CD4-positive, alpha-beta T cell (primary cell): ENCODE measurements at places on chromosomes 13 and 19.

DNA sequence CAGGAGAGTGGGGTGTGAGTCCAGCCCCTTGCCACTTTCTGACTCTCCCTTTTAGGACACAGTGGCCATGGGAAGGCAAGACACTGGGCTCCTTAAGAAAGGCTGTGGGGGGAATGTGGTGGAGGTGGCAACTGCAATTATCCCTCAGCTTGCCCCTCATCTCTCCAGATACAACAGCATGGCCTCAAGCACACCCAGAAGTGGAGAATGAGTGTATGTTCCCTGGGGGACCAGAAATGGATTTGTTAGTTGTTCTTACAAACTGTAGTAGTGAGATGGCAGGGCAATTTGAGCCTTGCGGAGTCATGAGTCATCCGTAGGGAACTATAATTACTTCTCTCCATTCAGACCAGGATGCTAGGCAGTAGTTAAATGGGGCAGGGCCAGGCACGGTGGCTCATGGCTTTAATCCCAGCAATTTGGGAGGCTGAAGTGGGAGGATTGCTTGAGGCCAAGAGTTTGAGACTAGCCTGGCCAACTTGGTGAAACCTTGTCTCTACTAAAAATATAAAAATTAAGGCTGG is 25.6 kb upstream of the CXCL17 start:
- DNase-seq: no peak

- no peak for DNase-seq
Measured at GRCh38 chr13:28498481-28499115, 3.7 kb upstream of the FLT1 start.

- DNase-seq: no peak
Measured at GRCh38 chr13:37134411-37135041, 29.1 kb upstream of the CSNK1A1L start.

- peak; percentile 92 for DNase-seq
Measured at GRCh38 chr19:13116282-13117175, at the start of gene TRMT1. Gene TRMT1, minus strand, starts transcription at chr19:13116740. Its CDS starts 341 bp downstream, at chr19:13116399.

DNA sequence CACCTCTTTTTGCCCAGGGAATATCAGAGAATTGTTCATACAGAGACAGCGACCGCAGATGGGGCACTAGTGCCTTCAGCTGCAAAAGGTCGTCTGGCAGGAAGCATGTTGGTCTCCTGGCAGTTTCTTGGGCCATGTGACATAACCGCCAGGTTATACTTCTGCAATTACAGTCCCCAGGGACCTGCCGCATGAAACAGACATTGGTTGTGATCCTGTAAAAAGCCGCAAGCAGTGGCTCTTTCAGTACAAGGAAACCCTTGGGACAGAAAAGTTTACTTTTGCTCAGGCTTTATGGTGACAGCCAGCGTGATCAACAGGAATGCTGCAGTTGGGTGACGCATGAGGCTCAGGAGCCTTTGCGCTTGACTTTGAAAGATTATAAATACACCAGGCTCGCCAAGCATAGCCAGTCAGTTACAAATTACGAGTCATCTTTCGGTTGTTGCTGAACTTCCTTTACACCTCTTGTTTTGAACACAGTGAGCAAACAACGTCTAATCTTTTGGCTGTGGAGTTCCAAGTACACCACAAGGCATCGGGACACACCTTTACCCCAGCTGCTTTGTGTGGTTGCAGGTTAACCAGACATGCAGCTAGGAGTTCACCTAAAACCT is 50.5 kb upstream of the UBE2L5 start:
- peak; percentile 60 for DNase-seq

DNA sequence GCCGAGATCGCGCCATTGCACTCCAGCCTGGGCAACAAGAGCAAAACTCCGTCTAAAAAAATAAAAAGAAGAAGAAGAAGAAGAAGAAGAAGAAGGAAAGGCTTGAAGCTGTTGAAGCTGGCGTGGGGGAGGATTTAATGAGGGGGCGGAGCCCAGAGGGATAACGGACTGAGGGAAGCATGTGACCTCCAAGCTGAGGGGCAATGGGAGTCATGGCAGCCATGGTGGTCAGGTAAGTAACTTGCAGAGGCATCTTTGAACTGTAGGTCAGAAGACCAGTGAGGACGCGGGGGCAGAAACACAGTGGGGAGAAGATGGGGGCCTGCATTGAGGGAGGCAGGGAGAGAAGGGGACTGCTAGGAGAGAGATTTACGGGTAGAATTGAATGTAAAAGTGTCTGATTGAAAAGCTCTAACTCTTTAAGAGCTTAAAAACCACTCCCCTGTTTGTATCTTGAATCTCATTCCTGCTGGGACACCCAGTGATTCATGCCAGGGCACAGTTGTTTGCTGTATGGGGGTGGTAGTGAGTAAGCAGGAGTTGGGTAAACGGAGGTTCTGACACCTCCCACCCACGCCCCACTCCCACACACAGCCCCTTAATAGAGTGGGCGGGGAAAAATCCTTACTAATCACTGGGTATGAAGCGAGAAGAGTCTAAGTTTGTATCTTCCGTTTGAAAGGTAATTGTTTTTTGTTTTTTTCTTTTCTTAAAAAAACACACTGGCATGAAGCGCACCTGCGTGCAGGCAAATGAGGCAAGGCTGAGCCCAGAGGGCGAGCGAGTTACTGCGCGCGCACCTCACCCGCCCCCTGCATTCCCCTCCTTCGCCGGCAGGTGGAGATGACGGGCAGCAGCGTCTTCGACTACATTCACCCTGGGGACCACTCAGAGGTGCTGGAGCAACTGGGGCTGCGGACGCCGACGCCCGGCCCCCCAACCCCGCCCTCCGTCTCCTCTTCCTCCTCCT is 13.0 kb downstream of the TMEM160 start:
- peak; percentile 95 for DNase-seq

DNA sequence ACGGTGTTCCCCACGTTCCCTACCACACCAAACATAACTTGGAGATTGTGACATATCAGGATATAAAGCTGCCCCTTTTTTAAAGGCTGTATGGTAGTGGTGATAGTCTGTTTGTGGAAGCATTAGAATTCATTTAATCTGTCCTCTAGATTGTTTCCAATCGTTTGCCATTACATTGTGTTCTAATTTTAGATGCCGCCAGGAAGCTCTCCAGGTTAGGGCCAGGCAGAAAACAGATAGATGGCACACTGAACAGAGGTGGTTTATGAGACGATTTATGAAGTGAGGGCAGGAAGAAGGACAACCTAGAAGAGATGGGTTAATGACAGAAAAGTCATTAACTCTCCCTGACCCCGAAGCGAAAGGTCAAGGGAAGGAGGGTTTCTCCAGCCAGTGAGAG is 30.0 kb downstream of the ARHGEF7 start:
- no peak for DNase-seq

DNA sequence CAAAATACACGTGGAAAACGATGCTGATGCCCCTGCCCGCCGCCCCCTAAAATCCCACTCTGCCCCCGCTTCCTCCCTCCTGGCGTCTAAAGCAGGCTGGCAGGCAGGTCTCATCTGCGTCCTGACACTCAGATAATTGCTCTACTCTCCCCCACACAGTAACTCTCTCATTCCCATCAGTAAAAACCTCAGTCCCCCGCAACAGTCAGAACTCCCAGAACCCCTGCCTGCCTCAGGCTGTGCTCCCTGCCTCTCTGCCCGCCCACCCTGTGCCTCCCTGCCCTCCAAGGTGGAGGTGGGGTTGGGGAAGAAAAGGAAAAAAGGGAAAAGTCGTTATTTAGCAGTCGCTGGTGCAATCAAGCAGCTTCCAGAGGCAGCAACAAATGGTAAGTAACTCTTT is 473.7 kb downstream of the EFNB2 start:
- no peak for DNase-seq

DNA sequence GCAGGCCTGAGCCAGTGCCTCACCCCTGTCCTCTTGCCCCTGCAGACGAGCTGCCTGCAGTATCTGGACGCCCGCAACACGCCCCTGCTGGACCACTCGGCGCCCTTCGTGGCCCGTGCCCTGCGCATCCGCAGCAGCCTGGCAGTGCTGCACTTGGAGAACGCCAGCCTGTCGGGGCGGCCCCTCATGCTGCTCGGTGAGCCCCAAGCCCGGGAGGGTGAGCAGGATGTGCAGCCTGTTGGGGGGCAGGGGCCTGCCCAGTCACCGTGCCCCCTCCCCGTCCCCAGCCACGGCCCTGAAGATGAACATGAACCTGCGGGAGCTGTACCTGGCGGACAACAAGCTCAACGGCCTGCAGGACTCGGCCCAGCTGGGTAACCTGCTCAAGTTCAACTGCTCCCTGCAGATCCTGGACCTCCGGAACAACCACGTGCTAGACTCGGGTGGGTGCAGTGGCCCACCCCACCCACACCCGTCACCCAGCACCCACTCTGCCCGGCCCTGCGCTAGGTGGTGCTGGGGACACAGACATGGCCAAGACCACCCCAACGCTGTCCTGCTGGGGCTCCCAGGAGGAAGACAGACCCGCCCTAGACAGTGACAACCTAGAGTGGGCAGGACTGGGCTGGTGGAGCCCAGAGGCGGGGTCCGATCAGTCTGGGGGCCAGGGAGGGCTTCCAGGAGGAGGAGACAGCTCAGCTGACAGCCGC is 18.6 kb downstream of the NKPD1 start:
- DNase-seq: no peak

GRCh38 chr13:84654654-84655275 is 772.5 kb upstream of the SLITRK1 start:
- DNase-seq: no peak

DNA sequence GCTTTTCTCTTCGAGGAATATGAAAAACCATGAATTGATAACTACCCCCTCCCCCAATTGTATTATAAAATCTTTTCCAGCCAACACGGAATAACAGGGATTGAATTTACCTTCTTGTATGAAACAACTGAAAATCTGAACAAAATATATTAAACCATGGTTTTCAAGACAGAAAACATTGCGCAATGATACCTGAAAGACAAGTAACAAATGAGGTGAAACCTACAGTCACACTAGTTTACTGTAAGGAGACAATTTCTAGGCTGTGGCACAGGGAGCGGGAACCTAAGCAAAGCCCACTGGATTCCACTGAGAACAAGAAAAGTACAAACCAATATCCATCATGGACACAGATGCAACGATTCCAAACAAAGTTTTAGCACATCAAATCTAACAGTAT is 53.4 kb downstream of the ZNF283 start:
- no peak for DNase-seq

- DNase-seq: no peak
Measured at GRCh38 chr13:19713186-19713965, 69.4 kb downstream of the PSPC1 start.

GRCh38 chr13:72617951-72618350 is 109.5 kb downstream of the MZT1 start:
- no peak for DNase-seq

- no peak for DNase-seq
Measured at GRCh38 chr19:32201636-32202051, 143.8 kb upstream of the ZNF507 start.

DNA sequence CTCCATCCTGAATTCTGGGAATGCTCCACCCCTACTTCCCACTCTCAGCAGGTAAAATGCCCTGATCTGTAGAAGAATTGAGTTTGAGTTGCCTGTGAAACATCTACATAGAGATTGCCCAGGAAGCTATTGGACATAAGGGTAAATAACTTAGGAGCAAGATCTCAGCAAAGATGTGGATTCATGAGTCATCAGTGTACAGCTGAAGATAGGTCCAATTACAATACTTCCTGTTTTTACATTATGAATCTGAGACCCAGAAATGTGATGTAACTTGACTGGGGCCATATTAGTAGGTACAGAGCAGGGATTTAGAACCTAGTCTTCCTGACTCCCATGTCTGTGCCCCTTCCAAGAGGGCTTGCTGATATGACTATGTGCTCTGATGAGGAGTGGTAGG is 79.4 kb upstream of the FNDC3A start:
- no peak for DNase-seq

DNA sequence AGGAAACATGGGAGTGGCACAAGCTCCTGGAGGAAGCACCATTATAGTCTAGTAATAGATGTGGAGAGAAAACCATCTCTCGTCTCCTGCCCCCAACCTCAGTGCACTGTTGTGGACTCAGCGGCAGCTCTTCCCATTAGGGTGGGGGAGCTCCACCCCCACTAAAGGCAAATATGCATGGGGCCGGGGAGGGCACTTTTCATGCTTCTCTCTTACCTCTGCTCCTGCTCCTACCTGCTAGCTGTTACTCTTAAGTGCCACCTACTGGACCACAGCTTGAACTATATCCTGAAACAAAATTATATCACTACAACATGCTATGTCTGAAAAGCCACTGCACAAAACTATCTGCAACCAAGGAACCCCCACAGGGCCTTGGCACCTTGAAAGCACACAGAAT is 112.6 kb upstream of the DACH1 start:
- DNase-seq: no peak

- DNase-seq: peak; percentile 46
Measured at GRCh38 chr13:98839856-98840769, 87.6 kb upstream of the SLC15A1 start.

DNA sequence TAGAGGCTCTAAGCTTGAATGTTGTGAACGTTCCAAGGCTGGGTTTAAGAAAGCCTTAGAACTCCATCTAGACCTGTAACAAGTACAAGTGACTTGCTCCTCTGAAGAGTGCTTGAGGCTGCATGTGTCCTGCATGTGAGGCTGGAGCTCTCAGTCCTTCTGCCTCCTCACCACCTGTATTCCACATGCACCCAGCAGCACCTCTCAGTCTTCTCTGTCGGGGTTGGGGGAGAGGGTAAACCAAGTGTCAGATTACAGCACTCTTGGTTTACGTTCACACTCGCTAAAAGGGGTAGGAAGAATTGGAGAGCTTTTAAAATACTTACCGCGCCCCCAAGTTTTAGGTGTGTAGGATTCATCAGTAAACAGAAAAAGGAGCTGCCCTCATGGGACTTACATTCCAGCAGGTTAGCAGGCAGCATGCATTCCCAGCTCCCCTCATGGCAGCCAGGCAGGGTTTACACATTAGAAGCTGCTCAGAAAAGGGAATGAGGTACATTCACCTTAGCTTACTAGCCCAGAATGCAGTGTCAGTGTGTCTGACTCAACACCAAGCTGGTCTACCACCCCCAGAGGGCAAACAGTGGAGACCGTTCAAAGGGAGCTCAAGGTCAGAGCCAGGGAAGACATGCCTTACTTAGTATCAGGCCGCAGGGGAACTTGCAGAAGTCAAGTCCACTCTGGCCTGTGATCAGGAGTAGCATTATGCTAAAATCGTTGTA is 248.1 kb downstream of the PCCA start:
- no peak for DNase-seq

DNA sequence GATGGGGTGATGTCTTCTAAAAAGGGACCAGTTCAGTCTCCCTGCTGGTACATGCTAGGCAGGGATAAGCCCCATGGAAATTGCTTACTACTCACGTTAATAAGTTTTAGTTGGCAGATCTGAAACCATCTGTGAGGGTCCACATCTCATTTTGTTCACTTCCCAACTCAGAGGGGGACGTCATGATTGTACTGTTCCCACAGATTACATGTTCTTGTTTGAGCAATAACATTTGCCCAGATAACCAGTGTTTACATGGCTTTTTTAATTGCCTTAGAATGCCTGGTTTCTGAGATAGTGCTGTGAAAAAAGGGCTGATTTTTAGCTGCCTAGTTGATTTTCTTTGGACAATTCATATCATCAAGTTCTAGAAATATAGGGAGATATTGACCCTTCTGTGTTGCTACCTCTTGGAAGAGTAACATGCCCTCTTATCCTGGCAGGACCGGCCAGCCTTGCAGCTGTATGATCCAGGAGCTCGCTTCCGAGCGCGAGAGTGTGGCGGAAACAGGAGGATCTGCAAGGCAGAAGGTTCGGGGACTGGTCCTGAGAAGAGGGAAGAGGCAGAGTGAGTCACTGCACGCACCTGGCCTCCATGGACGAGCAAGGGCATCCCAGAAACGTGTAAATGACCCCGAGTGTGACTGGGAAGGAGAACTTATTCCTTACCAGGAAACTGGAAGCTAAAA is 9.8 kb upstream of the CHAMP1 start:
- DNase-seq: no peak

- no peak for DNase-seq
Measured at GRCh38 chr13:51192348-51192747, 29.9 kb upstream of the FAM124A start.

- DNase-seq: no peak
Measured at GRCh38 chr13:44299152-44299943, 74.3 kb upstream of the SERP2 start.
